AG08395 (cell line): ENCODE measurements at places on chromosomes 1 and 21.

GRCh38 chr1:192552760-192553191 is 22.8 kb upstream of the RGS1 start:
- DNase-seq, result no peak

GRCh38 chr1:171794085-171794484 is 12.6 kb downstream of the METTL13 start:
- peak; percentile 84 for DNase-seq

GRCh38 chr21:41438425-41439113 is 12.5 kb downstream of the MX1 start:
- no peak for DNase-seq

GRCh38 chr1:180358649-180359048 is 128.6 kb downstream of the LHX4 start:
- DNase-seq, result no peak

DNA sequence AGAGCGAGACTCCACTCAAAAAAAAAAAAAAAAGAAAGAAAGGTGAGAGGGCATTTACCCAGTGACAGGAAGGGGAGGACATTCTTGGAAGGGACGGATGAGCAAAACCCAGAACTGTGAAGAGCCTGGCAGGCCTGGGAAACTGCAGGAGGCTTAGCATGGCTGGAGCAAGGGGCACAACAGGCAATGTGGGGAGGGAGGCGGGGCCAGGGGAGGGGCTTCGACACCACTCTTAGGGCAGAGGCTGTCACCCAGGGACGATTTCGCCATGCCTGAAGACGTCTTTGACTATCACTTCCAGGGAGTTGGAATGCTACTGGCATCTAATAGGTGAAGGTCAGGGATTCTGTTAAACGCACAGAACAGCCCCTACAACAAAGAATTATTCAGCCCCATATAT is 184.0 kb downstream of the HUNK start:
- DNase-seq, result no peak
